ENCODE measurements at places on chromosomes 6 and 20. TPM values are rescaled to one million over a fixed set of nuclear protein-coding genes. Genes with fewer than 3 reads are reported as not detected.
A peak's percentile ranks its signal among the peaks of the same experiment; 100 is the strongest.

MEI4 gene
- total RNA-seq = 3.3 TPM

RAD21L1 gene
- not detected for total RNA-seq

DNA sequence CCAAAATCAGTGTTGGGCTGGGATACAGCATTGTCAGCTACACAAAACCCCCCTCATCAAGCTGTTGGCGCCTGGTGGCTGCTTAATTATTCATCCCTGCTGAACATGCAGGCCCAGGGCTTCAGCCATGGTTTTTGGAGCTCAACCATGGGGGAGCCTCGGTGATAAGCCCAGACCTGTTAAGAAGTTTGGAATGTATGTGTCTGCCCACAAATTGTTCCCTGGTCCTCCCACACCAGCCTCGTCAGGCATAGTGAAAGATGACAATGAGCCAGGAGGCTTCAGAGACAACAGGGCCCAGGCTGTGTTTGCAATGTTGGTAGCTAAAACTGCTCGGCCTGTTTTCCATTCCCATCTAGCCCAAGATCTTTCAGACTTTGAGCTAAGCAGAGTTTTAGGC is 34.8 kb upstream of the SIRPA start:
- H3K27me3 ChIP-seq = no peaks in the 10 kb centered on the region
- no peak overlapping the region for H3K4me3 ChIP-seq
- H3K27ac ChIP-seq = no peak overlapping the region
- no peak for DNase-seq

DNA sequence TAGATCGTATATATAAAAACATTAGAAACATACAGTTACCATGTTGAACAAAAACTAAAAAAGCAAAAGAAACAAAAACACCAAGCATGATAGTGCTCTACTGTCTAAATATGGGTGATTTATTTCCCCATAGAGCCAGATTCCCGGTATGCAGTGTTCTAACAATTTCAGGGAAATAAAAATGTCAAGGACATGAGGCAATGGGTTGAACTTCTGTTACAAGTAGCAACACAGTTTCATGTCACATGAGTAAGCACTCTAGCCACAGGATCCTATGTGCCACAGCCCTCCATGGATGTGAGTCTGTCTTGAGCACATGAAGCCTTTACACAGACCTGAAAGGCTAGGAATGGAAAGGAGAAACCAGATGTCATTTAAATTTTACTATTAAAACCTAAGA is 96.0 kb downstream of the MAP3K5 start:
- no peak overlapping the region for H3K4me3 ChIP-seq
- H3K27me3 ChIP-seq = no peaks in the 10 kb centered on the region
- DNase-seq = peak; percentile 55
- H3K36me3 ChIP-seq = peaks cover 3% of the 10 kb centered on the region
- H3K4me1 ChIP-seq = peaks cover 64% of the 10 kb centered on the region

ME1 gene
- total RNA-seq = 10.4 TPM

FOXC1 gene
- total RNA-seq = 2.0 TPM

PPIL6 gene
- not detected for total RNA-seq

SMPD2 gene
- total RNA-seq = 13.8 TPM

DNA sequence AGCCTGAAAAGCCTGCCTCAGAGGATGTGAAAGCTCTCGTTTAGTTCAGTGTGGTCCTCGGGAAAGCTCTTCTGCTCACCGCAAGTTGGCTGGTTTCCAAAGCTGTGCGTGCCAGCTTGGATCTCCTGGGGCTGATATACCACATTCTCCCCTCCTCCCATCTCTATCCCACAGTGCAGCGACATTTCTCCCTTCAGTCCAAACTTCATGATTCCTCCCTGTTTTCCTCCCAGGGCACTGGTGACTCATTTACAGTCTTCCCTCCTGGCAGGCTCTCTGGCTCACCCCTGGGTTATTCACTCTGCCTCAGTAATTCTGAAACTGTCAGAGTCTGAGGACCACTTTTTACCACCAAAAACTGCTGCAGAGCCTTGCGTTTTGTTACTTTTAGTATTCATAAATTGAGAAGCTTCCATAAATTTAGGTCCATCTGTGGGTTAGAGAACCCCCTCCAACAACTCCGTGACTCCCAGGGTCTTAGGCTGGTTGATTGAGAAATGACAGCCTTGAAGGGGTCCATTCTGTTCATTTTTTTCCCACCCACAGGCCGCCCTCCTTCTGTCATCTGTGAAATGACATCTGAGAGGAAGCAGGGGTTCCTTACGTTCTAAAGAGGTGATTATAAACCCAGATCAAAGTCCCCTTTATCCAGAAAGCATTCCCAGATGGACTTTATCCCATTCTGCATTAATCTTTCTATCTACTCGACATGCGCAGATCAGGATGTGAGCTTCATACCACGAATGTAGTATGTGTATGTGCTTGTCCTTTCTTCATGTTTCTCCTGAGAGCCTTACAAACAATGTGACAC is 6.1 kb downstream of the TRIM10 start:
- H3K27me3 ChIP-seq = no peaks in the 10 kb centered on the region
- no peaks in the 10 kb centered on the region for H3K36me3 ChIP-seq
- peaks cover 12% of the 10 kb centered on the region for H3K4me1 ChIP-seq
- peak; percentile 20 for DNase-seq
- no peak overlapping the region for H3K27ac ChIP-seq

DNA sequence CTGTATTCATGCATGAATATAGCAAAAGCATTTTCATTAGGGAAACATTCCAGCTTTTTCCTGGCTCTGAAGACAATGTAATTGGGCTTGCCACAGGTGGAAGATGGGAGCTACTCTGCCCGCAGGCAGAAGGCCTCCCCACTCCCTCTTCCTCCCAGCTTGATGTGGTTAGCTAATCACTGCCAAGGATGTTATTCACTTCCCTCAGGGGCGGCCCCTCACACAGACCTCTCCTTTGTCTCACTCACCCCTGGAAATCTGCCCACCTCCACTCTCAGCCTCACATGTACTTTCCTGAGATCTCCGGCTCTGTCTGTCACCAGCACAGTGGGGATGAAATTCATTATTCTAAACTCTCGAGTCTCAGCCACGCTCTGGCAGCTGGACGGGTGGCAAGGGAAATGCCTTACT is 100.7 kb downstream of the ANKRD60 start:
- no peaks in the 10 kb centered on the region for H3K27me3 ChIP-seq
- no peaks in the 10 kb centered on the region for H3K36me3 ChIP-seq
- no peak overlapping the region for H3K4me3 ChIP-seq
- H3K4me1 ChIP-seq = no peaks in the 10 kb centered on the region

DNA sequence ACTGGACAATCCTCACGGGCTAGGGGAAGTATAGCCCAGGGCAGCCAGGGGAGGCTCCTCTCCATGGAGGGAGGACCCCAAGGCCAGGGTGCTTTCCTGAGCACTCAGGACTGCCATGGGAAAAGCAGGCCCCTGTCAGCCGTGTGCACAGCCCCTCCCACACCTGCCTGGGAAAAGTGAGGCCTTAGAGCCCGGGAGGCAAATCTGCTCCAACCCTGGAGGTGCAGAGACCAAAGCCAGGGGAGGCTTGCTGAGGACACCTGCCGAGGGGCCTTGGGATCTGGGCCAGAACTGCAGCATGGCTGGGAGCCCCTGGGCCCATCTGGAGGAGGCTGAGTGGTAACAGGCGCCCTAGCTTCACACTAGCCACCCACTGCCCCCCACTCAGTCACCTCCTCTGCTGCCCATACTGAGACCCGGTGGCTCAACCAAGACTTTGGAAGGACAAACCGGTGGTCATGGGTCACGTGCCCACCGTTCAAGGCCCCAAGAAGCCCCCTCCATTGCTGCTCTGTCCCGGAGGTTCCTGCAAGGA is 55.2 kb downstream of the YTHDF1 start:
- H3K4me1 ChIP-seq = no peaks in the 10 kb centered on the region
- no peak for DNase-seq
- H3K36me3 ChIP-seq = no peaks in the 10 kb centered on the region
- no peaks in the 10 kb centered on the region for H3K27me3 ChIP-seq
- H3K4me3 ChIP-seq = no peak overlapping the region

GRCh38 chr6:157403686-157404051 is 22.7 kb downstream of the ZDHHC14 start:
- H3K4me3 ChIP-seq = no peak overlapping the region
- no peak for DNase-seq
- no peak overlapping the region for H3K27ac ChIP-seq

GRCh38 chr6:33171016-33171879 is 21.0 kb downstream of the COL11A2 start:
- H3K36me3 ChIP-seq = no peaks in the 10 kb centered on the region
- DNase-seq = no peak
- no peak overlapping the region for H3K4me3 ChIP-seq
- no peaks in the 10 kb centered on the region for H3K4me1 ChIP-seq

OVOL2 gene
- total RNA-seq = 15.8 TPM

DNA sequence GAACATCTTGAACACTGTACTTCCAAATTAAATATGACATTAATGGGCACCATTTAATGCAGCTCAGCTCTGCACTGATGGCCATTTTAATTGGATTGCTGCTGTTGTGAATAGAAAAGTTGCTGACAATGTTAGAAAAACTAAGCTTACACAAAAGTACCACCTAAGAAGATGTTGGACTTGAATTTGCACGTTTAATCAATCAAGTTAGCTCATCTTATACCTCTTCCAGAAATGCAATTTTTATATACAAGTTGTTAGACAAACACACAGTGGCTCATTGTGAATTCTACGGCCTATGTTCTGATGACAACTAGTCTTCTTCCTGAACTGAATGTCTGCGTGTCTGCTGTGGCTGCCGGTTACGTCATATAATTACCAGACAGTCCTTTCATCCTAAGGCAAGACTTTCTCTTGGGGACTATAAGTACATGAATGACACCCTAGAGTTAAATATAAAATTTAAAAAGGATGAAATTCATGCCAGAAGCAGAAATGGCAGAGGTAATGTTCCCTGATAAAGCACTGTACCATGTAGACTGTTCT is 330.2 kb downstream of the EPM2A start:
- H3K4me1 ChIP-seq = no peaks in the 10 kb centered on the region
- DNase-seq = no peak
- H3K27me3 ChIP-seq = no peaks in the 10 kb centered on the region

DNA sequence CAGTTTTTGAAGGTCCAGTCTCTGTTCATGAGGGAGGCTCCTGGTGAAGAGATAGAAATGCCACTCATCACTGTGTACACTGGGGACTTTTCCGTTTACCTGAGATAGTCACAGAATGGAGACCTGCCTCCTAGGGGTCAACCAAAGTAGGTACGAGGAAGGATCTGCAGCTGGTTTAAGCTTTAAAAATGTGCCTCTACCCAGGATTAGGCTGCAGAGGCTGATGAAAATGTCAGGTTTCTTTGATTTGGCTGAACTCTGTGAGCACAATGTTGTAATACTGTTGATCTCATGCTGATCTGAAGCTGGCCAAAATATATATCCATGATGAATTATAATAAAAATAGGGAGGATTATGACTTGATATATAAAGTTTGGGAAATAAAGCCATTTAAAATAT is 182.7 kb downstream of the ADAT2 start:
- H3K27me3 ChIP-seq = no peaks in the 10 kb centered on the region
- DNase-seq = no peak
- H3K27ac ChIP-seq = no peak overlapping the region

DNA sequence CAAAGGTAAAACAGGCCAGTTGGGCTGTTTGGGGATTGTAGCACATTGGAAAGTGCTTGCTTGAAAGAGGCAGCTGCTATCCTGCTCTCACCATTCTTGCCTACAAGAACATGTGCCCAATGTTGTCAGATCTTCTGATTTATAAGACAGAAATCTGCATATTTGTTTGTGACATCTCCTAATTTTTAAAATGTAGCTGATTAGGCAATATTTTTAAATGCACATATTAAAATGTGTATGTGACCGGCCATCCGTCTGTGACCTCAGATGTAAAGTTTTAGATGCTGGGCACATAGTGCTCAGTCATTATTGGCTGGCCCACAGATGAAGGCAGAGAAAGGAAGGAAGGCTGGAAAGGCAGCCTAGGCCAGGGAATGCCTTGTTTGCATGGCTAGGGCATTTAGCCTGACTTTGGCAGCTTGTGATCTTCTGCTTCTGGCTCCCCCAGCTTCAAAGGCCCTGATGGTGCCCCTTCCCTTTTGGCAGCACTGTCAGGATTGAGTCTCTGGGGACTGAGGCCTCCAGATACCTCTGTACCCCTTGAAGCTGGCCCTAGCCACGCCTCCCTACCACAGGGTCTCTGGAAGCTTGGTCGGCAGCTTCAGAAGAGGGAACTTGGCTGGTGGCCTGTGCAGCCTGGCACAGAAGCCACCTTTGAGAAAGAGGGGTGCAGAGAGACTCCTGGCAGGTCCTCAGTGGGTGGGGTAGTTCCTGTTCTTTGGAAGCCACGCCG is 6.4 kb downstream of the SNPH start:
- no peak overlapping the region for H3K27ac ChIP-seq
- no peak overlapping the region for H3K4me3 ChIP-seq
- no peaks in the 10 kb centered on the region for H3K36me3 ChIP-seq
- no peak for DNase-seq
- H3K27me3 ChIP-seq = no peaks in the 10 kb centered on the region

PRL gene
- not detected for total RNA-seq

GRCh38 chr6:111061508-111061907 is 25.8 kb upstream of the SLC16A10 start:
- no peaks in the 10 kb centered on the region for H3K27me3 ChIP-seq
- no peak overlapping the region for H3K27ac ChIP-seq
- H3K36me3 ChIP-seq = no peaks in the 10 kb centered on the region

DNA sequence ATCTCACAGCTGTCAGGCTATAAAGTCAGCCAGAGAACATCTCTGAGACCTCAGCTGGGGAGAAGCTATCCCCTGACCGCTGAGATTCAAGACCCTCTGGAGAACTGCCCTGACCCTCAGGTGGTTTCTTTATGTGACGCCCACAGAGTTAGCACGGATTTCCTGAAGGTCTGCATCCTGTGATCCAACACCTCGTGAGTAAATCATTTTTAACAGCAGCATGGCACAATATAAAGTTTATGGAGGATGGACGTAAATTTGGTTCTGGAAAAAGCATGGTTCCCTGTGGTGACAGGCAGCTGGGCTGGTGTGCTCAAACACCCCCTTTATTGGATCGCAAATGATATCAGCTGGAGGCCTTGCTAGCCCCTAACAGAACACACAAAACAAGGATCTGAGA is 25.3 kb upstream of the TRAF3IP2 start:
- H3K36me3 ChIP-seq = no peaks in the 10 kb centered on the region
- H3K4me1 ChIP-seq = peaks cover 6% of the 10 kb centered on the region
- no peaks in the 10 kb centered on the region for H3K27me3 ChIP-seq
- H3K4me3 ChIP-seq = no peak overlapping the region

GRCh38 chr20:51687108-51687507 is 81.1 kb downstream of the ATP9A start:
- no peaks in the 10 kb centered on the region for H3K27me3 ChIP-seq
- DNase-seq = no peak
- peaks cover 4% of the 10 kb centered on the region for H3K36me3 ChIP-seq
- H3K4me1 ChIP-seq = no peaks in the 10 kb centered on the region

- no peaks in the 10 kb centered on the region for H3K4me1 ChIP-seq
- no peaks in the 10 kb centered on the region for H3K27me3 ChIP-seq
- no peak overlapping the region for H3K27ac ChIP-seq
- H3K36me3 ChIP-seq = no peaks in the 10 kb centered on the region
Measured at GRCh38 chr20:58202044-58202443, 26.4 kb downstream of the ANKRD60 start.

GRCh38 chr6:57303931-57304681 is 13.3 kb upstream of the PRIM2 start:
- no peaks in the 10 kb centered on the region for H3K27me3 ChIP-seq
- no peak overlapping the region for H3K27ac ChIP-seq
- no peaks in the 10 kb centered on the region for H3K36me3 ChIP-seq
- no peak overlapping the region for H3K4me3 ChIP-seq
- peaks cover 16% of the 10 kb centered on the region for H3K4me1 ChIP-seq
- no peak for DNase-seq
